Activated naive CD8-positive, alpha-beta T cell treated with anti-CD3 and anti-CD28 coated beads, Interleukin-2, amount 10 ng/mL, durations not matched to agents 7 days and 5 days (primary cell): ENCODE measurements at places on chromosomes 16 and 17. TPM values are rescaled to one million over a fixed set of nuclear protein-coding genes. Genes with fewer than 3 reads are reported as not detected.

The MT1M gene
- not detected for total RNA-seq

The MEFV gene
- 0.39 TPM for total RNA-seq

The SEPHS2 gene
- total RNA-seq, result 59.4 TPM

The TMEM92 gene
- not detected for total RNA-seq

The PRAC1 gene
- total RNA-seq, result not detected

The NPIPB13 gene
- total RNA-seq, result 30.7 TPM

The RANBP10 gene
- 23.2 TPM for total RNA-seq

The TLCD3A gene
- total RNA-seq, result 13.1 TPM

The SGCA gene
- not detected for total RNA-seq

The GFER gene
- 31.9 TPM for total RNA-seq

The ITGAD gene
- total RNA-seq, result 0.28 TPM

The CCDC154 gene
- total RNA-seq, result 6.1 TPM

The NPTX1 gene
- 2.8 TPM for total RNA-seq

The LPO gene
- not detected for total RNA-seq

The SLC13A5 gene
- total RNA-seq, result not detected

The ASB16 gene
- 0.51 TPM for total RNA-seq

The TRAPPC1 gene
- total RNA-seq, result 237 TPM

The TSR1 gene
- total RNA-seq, result 27.8 TPM

The CHD9NB gene
- total RNA-seq, result 0.42 TPM

The CX3CL1 gene
- total RNA-seq, result not detected

The TGFB1I1 gene
- 1.4 TPM for total RNA-seq

The CBX2 gene
- 9.6 TPM for total RNA-seq

The ADAP2 gene
- total RNA-seq, result 2.2 TPM

The ABCC12 gene
- total RNA-seq, result not detected

The STH gene
- total RNA-seq, result not detected

The SPNS2 gene
- 6.7 TPM for total RNA-seq

The KRT38 gene
- not detected for total RNA-seq

The NTN3 gene
- total RNA-seq, result not detected

The PIPOX gene
- total RNA-seq, result 3.0 TPM

The NR1D1 gene
- total RNA-seq, result 5.8 TPM

The TBC1D26 gene
- not detected for total RNA-seq

The ADAD2 gene
- not detected for total RNA-seq

The SDR42E2 gene
- 0.44 TPM for total RNA-seq

The PLK1 gene
- total RNA-seq, result 76.5 TPM

The KRTAP4-4 gene
- total RNA-seq, result not detected

The KRTAP2-3 gene
- not detected for total RNA-seq

The MEOX1 gene
- total RNA-seq, result 5.2 TPM

The CDH3 gene
- total RNA-seq, result 0.28 TPM

The SMTNL2 gene
- total RNA-seq, result not detected

The USP43 gene
- total RNA-seq, result not detected

The ABCA8 gene
- not detected for total RNA-seq

The KCNH6 gene
- not detected for total RNA-seq
